Type B pancreatic cell (in vitro differentiated cells): ENCODE measurements at places on chromosomes 11 and 22. TPM values are rescaled to one million over a fixed set of nuclear protein-coding genes. Genes with fewer than 3 reads are reported as not detected.

The MYBPC3 gene
- 0.40 and 1.8 TPM in 2 replicates for total RNA-seq

The DDX6 gene
- total RNA-seq: 146 and 183 TPM in 2 replicates

The SLC22A24 gene
- total RNA-seq: not detected in 2 replicates

The SLC1A2 gene
- total RNA-seq: 1.9 and 7.4 TPM in 2 replicates

The OR5P2 gene
- 0.26 and 0.29 TPM in 2 replicates for total RNA-seq

The KCNK7 gene
- 0.36 and 1.1 TPM in 2 replicates for total RNA-seq

The DNAJB13 gene
- 2.8 TPM in 1 of 2 replicates, not detected in the other for total RNA-seq

The MFRP gene
- total RNA-seq: not detected in 2 replicates

DNA sequence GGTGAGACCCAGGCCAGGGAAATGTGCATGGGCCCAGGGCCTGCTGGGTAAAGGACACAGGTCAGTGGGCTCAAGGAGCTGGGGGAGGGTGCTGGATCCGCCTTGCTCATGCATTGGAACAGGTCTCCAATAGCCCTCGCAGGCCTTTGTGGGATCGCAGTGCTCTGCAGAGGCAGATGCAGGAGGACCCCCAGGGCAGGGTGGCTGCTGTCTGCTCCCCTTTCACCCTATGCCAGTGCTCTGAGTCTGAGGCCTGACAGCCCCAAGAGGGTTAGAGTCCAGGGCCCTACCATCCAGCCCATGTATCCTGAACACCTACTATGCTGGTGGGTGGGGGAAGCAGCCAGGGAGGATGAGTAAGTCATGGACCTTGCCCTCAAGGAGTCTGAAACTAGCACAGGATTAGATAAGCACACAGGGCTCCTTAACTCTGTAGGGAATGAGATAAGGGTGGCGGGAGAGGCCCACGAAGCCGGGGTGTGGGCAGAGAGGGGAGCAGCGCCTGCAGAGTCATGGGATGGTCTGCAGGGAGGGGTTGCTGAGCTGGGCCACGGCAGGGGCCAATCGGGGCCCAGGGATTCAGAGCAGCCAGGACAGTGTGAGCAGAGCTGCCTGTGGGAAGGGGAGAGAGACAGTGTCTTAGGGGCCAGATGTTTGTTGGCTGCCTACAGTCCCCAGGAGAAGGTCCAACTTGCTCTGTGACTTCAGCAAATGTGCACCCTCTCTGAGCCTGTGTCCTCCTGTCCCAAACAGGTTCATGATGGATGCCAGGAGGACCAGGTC is 10.5 kb upstream of the EHD1 start:
- peaks cover 20% of the 10 kb centered on the region for H3K4me1 ChIP-seq
- DNase-seq: no peak
- H3K4me3 ChIP-seq: peak overlapping the region; percentile 44
- H3K36me3 ChIP-seq: no peaks in the 10 kb centered on the region
- peak overlapping the region; percentile 74 for H3K27ac ChIP-seq

DNA sequence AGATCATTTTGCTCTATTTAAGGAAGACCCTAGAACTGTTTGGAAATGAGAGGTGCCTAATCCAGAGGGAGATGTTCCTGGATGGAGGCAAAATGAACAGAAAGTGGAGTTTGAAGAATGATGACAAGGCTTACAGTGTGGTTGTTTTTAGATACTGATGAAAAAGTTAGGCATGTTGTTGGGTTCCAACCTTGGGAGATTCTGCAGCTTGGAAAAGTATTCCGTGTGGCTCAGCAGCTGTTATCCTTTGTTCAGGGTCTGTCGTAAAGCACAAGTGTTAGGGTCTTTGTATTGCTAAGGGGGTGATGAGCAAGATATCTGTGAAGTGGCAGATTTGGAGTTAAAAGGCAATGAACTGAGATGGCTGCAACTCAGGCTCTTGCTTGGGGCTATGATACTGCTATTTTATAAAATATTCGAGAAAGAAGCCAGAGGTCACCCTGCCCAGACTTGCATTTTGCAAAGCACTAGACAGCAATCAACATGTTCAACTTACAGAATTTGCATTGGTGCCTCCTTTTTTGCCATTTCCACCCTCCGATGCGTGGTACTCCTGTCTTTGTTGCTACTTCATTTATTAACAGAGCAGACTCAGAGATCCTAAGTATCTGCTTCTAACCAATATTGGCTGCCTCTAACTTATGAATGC is 45.3 kb upstream of the POGLUT3 start:
- H3K4me1 ChIP-seq: peaks cover 29% of the 10 kb centered on the region
- DNase-seq: no peak
- no peaks in the 10 kb centered on the region for H3K27me3 ChIP-seq
- H3K4me3 ChIP-seq: peak overlapping the region; percentile 23

GRCh38 chr22:36584666-36585065 is 55.7 kb upstream of the EIF3D start:
- peaks cover 15% of the 10 kb centered on the region for H3K4me1 ChIP-seq
- H3K27ac ChIP-seq: no peak overlapping the region
- no peaks in the 10 kb centered on the region for H3K36me3 ChIP-seq
- peaks cover 50% of the 10 kb centered on the region for H3K27me3 ChIP-seq
- no peak overlapping the region for H3K4me3 ChIP-seq

- no peak for DNase-seq
- H3K4me1 ChIP-seq: no peaks in the 10 kb centered on the region
- no peak overlapping the region for H3K4me3 ChIP-seq
- H3K27me3 ChIP-seq: peaks cover 25% of the 10 kb centered on the region
These were observed 99.2 kb upstream of the B3GAT1 start for GRCh38 chr11:134511255-134511654.

- no peaks in the 10 kb centered on the region for H3K27me3 ChIP-seq
- no peak overlapping the region for H3K27ac ChIP-seq
- no peak overlapping the region for H3K4me3 ChIP-seq
- H3K36me3 ChIP-seq: no peaks in the 10 kb centered on the region
These were observed 33.8 kb downstream of the SLC35F2 start for GRCh38 chr11:107824668-107825369.

GRCh38 chr22:42340829-42341383 is 70.5 kb upstream of the TCF20 start:
- H3K4me1 ChIP-seq: peaks cover 27% of the 10 kb centered on the region
- H3K27ac ChIP-seq: peak overlapping the region; percentile 75
- H3K36me3 ChIP-seq: no peaks in the 10 kb centered on the region
- peak overlapping the region; percentile 69 for H3K4me3 ChIP-seq

GRCh38 chr11:67700141-67700540 is 25.7 kb upstream of the ALDH3B2 start:
- peaks cover 10% of the 10 kb centered on the region for H3K4me1 ChIP-seq
- peaks cover 4% of the 10 kb centered on the region for H3K36me3 ChIP-seq
- H3K4me3 ChIP-seq: peak overlapping the region; percentile 4
- H3K27me3 ChIP-seq: peaks cover 23% of the 10 kb centered on the region
- peak overlapping the region; percentile 38 for H3K27ac ChIP-seq

DNA sequence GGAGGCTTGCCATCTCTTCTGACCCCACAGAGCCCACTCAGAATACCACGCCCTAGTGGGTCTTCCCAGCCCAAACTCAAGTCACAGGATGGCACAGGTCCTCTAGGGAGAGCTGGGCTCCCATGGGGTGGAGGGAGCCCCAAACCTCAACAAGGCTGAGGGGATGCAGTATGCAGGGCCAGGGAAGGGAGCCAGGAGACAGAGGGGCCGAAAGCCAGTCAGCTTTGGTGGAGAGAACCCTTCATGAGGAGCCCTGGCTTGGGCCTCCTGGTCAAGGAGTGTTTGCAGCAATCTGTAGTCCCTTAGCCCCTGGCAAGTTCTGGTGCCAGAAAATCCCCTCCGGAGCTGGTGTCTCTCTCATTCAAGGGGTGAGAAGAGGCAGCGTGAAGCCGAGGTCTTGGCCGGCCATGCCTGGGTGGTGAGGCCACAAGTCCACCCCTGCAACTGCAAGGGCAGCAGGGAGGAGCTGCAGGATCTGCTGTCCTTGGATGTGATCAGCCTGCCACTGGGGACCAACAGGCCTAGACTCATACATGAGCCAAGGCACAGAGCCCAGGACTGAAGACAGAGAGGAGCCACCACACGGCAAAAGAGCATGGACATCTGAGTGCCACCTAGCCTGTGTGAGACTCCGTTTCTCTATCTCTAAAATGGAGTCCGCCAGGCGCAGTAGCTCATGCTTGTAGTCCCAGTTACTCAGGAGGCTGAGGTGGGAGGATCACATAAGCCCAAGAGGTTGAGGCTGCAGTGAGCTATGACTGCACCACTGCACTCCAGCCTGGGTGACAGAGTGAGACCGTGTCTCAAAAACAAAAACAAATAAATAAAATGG is 24.1 kb downstream of the NEAT1 start:
- H3K27me3 ChIP-seq: no peaks in the 10 kb centered on the region
- peak overlapping the region; percentile 78 for H3K27ac ChIP-seq
